ENCODE measurements at places on chromosomes 1 and 21.

DNA sequence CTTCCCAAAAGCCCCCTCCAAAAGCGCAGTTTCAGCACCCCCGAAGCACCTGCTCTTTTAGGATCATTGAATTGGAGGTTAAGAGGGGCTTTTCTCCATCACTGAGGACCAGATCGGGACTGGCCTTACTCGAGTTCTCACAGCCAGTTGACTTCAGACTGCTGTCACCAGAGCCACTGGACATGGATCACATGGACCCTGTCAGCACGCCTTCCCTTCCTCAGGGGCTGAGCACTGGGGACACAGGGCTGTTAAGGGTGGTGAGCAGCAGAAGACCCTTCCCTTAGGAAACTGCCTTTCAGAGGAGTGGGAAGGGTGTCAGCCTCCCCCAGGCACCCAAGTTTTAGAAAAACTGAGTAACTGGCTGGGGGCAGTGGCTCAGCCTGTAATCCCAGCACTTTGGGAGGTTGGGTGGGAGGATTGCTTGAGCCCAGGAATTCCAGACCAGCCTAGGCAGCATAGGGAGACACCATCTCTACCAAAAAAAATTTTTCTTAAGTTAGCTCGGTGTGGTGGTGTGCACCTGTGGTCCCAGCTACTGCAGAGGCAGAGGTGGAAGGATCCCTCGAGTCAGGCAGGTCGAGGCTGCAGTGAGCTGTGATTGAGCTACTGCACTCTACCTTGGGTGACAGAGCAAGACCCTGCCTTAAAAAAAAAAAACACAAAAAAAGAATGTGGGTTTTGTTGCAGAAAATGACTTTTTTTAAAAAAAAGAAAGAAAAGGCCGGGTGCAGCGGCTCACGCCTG is 584 bp upstream of the FGR start:
- DNase-seq = no peak

- no peak for DNase-seq
Observed at GRCh38 chr1:82700476-82700875, 899.7 kb downstream of the ADGRL2 start.

DNA sequence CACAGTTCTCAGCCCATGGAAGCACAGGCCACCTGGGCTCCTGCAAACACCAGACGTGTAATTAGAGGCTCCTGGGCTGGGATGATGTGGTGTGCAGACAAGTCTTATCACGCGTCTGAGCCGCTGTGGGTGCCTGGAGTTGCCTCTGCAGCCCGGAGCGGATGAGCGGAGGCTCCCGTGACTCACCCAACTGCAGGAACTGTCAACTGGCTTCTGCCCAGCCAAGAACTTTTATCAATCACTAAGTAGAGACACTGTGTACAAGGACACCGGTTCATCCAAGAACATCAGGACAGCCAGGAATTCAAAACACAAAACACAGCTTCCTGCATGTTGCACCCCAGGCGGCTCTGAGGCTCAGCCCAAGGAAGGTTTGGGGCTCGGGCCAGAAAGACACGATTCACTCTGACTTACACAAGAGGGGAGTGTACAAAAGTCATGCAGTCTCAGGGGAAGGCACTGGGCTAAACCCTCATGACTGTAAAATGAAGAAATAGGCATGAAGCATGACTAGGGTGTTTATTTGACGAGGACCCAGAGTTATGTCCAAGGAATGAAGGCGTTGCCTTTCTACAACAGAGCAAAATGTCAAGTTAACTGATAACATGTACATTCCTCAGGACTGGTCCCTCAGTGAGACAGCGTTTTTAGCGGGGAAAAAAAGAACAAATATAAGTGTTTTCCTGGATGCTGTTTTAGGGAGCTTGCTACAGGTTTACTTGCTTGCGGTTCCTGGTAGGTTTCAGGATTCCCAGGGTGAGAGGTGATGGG is 21.1 kb downstream of the ERRFI1 start:
- no peak for DNase-seq

GRCh38 chr1:8938232-8938999 is 7.3 kb upstream of the CA6 start:
- DNase-seq = no peak

GRCh38 chr1:76410499-76410898 is 336.0 kb downstream of the ST6GALNAC3 start:
- DNase-seq = no peak

- no peak for DNase-seq
Observed at GRCh38 chr1:106534612-106535011, 521.9 kb upstream of the PRMT6 start.

GRCh38 chr1:66278260-66279021 is 255.5 kb upstream of the SGIP1 start:
- no peak for DNase-seq

GRCh38 chr21:45983981-45984551 is 2.5 kb downstream of the COL6A1 start:
- DNase-seq = no peak

- DNase-seq = no peak
Observed at GRCh38 chr1:47637111-47637685, 199.4 kb downstream of the FOXD2 start.

DNA sequence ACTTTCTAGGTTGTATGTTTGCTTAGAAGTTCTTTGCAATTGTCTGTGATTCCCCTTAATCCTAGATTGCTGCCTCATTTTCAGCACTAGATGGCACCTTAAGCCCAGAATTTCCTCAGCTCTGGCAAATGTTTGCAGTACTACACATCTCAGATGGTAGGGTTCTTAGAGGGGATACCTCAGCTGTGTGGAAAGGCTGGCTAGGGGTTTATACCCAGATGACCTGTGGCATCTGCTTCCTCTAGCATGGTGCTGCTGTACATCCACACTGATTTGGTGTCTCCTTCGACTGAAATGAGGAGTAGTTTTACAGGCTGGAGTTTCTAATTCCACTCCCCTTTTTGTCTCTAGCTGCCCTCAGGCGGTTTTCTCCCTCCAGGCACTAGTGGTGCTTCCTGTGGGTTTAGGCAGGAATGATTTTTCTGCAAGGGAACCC is 23.5 kb downstream of the ASB17 start:
- no peak for DNase-seq
